Bladder microvascular endothelial cell (primary cell): ENCODE measurements at places on chromosomes 11 and 22. TPM values are rescaled to one million over a fixed set of nuclear protein-coding genes. Genes with fewer than 3 reads are reported as not detected.

Gene MS4A1
- not detected in 2 replicates for total RNA-seq

Gene BDNF
- 0.32 and 0.88 TPM in 2 replicates for total RNA-seq

Gene FAM180B
- total RNA-seq, result not detected in 2 replicates

Gene MS4A7
- total RNA-seq, result not detected in 2 replicates

Gene CARNS1
- total RNA-seq, result under 0.01 and 0.19 TPM in 2 replicates

Gene TREH
- total RNA-seq, result not detected in 2 replicates

Gene PANX3
- total RNA-seq, result not detected in 2 replicates

Gene APOA1
- not detected in 2 replicates for total RNA-seq

Gene VSIG10L2
- not detected in 2 replicates for total RNA-seq

Gene RRM1
- 78.0 and 85.6 TPM in 2 replicates for total RNA-seq

Gene WBP2NL
- 0.16 and 0.31 TPM in 2 replicates for total RNA-seq

Gene RTN4RL2
- total RNA-seq, result 0.19 TPM in 1 of 2 replicates, not detected in the other

Gene ST14
- 0.06 TPM in 1 of 2 replicates, not detected in the other for total RNA-seq

Gene APOL5
- not detected in 2 replicates for total RNA-seq

Gene PIK3C2A
- 44.0 and 73.1 TPM in 2 replicates for total RNA-seq

Gene CRYBB3
- not detected in 2 replicates for total RNA-seq

Gene OR4D5
- total RNA-seq, result not detected in 2 replicates

Gene TMEM109
- total RNA-seq, result 72.2 and 114 TPM in 2 replicates

Gene OR52N4
- not detected in 2 replicates for total RNA-seq

Gene GGTLC2
- not detected in 2 replicates for total RNA-seq

Gene MMP13
- total RNA-seq, result not detected in 2 replicates

Gene MFNG
- 82.4 and 129 TPM in 2 replicates for total RNA-seq

Gene HTR3A
- total RNA-seq, result not detected in 2 replicates

Gene PCSK7
- total RNA-seq, result 38.4 and 62.1 TPM in 2 replicates

Gene MIAT
- 0.16 and 0.82 TPM in 2 replicates for total RNA-seq

Gene CHRDL2
- total RNA-seq, result not detected in 2 replicates

Gene ANKRD42
- total RNA-seq, result 2.3 and 3.5 TPM in 2 replicates

Gene SCARF2
- total RNA-seq, result 4.4 and 9.1 TPM in 2 replicates

Gene TBX10
- not detected in 2 replicates for total RNA-seq

Gene ARHGAP20
- total RNA-seq, result 0.16 and 0.50 TPM in 2 replicates

Gene SYT12
- total RNA-seq, result 0.50 TPM in 1 of 2 replicates, not detected in the other

Gene FXYD6
- total RNA-seq, result under 0.01 and 0.38 TPM in 2 replicates

Gene CNGA4
- not detected in 2 replicates for total RNA-seq

Gene CCDC116
- total RNA-seq, result 0.13 and 0.16 TPM in 2 replicates
